ENCODE measurements at places on chromosomes 1 and 21. TPM values are rescaled to one million over a fixed set of nuclear protein-coding genes. Genes with fewer than 3 reads are reported as not detected.

LCE2A gene
- not detected for total RNA-seq

SLC44A3 gene
- total RNA-seq = 5.8 TPM

STK40 gene
- 25.9 TPM for total RNA-seq

MAP10 gene
- 1.8 TPM for total RNA-seq

PCP4 gene
- total RNA-seq = not detected

C4BPA gene
- not detected for total RNA-seq

RHBG gene
- not detected for total RNA-seq

PGLYRP3 gene
- total RNA-seq = not detected

FCMR gene
- total RNA-seq = 5.0 TPM

WDR26 gene
- total RNA-seq = 80.5 TPM

ABCB10 gene
- 12.7 TPM for total RNA-seq

RGS5 gene
- 3.6 TPM for total RNA-seq

HAPLN2 gene
- total RNA-seq = not detected

SPEN gene
- total RNA-seq = 44.6 TPM

LCE1C gene
- not detected for total RNA-seq

RAB42 gene
- total RNA-seq = 0.17 TPM

NFASC gene
- 37.6 TPM for total RNA-seq

DENND2C gene
- 14.2 TPM for total RNA-seq

CD247 gene
- not detected for total RNA-seq

Data from mammary epithelial cell (primary cell).